ENCODE measurements at places on chromosomes 1 and 21.

GRCh38 chr1:60880202-60880601 lies 202.2 kb upstream of the NFIA start:
- no peak for DNase-seq

GRCh38 chr1:153265457-153265856 lies 6.0 kb downstream of the LORICRIN start:
- no peak for DNase-seq

- DNase-seq = no peak
Observed at GRCh38 chr1:185741551-185741950, 7.4 kb downstream of the HMCN1 start.

GRCh38 chr1:234844479-234845031 lies 234.6 kb upstream of the IRF2BP2 start:
- no peak for DNase-seq

DNA sequence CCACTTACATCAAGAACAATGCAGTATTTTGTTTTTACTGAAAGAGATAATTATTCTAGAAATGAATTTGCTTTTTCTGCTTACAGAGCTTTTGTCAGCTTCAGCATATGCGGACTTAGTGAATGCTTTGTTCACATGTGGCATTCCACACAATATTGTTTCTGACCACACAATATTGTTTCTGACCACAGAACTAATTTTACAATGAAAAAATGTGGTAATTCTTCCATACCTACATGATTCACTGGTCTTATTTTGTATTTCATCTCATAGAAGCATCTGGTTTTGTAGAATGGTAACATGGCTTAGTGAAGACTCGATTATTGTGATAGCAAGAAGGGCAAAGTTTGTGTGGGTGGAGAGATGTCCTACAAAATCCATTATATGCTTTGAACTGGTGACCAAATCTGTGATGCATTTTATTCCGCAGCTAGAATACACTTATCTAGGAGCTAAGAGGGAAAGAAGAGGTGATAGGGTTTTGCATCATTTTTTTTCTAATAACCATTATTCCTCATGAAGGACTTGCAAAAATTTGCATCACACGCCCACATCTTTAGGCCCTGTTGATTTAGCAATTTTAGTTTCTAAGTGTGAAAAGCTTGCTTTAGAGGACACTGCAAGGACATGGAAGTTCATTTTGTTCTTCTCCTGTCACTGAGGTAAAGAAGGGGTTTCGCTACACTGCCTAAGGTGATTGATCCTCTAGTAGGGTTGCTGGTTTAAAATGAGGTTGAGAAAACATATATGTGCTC lies 75.3 kb downstream of the HLX start:
- no peak for DNase-seq

- no peak for DNase-seq
Observed at GRCh38 chr1:162215902-162216301, 146.4 kb downstream of the NOS1AP start.
